ENCODE measurements at places on chromosomes 16 and 17. TPM values are rescaled to one million over a fixed set of nuclear protein-coding genes. Genes with fewer than 3 reads are reported as not detected.

The KRT12 gene
- total RNA-seq: not detected

The DUXB gene
- total RNA-seq: not detected

The EPN3 gene
- 0.27 TPM for total RNA-seq

The SLC35G3 gene
- total RNA-seq: not detected

GRCh38 chr17:75124819-75125162, 6.8 kb downstream of the NT5C start:
- DNase-seq: no peak

DNA sequence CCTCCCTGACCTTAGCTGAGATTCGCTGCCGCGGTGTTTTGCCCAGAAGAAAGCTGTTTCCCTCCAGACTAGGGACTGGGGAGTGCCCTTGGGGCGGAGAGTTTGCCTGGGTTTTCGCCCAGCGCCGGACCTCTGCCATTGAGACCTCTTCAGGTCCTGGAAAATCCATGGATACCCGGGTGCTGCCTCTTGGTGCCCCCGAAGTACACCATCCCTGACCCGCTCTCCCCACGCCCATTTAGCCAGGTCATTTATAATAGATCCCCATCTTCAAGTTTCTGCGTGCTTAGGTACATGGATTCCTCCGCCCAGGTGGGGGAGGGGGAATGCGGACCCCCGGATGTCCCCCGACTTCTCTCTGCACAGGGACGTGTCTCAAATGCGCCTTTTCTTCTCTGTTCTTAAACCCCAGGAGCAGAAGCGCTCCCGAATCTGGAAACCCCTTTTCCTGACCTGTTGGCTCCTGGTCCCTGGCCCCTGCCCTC, 15.0 kb upstream of the CBX8 start:
- no peak for DNase-seq

- DNase-seq: no peak
These were observed 53.9 kb downstream of the HS3ST3B1 start for GRCh38 chr17:14354807-14355206.

GRCh38 chr17:77774182-77774581, 184.3 kb upstream of the TNRC6C start:
- no peak for DNase-seq

DNA sequence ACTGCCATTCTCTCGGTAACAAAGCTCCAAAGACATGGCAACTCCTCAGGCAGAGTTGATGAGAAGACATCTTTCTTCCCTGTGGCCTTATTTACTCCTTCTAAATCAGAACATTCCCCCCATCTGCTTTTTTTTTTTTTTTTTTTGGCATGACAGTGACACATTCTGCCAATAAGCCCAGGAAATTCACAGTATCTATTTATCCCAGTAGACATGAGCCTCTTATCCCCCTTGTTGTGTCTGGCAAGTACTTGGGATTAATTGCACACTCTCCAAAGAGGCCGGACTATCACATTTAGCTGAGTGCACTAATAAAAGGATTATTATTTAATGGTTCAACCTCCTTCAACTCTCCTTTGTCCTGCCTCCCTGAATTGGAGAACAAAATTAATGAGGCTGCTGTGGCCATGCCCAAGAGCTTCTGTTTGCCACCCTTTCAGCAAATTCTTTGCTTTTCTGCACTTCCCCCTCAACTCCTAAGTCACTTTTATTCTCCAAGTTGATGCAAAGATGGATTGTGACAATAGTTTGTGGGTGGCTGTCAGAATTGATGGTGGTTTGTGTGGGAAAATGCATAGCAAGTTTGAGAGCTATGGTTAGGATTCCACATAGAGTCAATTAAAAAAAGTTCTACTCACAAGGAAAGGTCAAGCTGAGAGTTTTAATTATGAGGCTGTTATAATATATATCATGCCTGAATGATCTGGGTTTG, 47.2 kb downstream of the GPR139 start:
- DNase-seq: no peak

DNA sequence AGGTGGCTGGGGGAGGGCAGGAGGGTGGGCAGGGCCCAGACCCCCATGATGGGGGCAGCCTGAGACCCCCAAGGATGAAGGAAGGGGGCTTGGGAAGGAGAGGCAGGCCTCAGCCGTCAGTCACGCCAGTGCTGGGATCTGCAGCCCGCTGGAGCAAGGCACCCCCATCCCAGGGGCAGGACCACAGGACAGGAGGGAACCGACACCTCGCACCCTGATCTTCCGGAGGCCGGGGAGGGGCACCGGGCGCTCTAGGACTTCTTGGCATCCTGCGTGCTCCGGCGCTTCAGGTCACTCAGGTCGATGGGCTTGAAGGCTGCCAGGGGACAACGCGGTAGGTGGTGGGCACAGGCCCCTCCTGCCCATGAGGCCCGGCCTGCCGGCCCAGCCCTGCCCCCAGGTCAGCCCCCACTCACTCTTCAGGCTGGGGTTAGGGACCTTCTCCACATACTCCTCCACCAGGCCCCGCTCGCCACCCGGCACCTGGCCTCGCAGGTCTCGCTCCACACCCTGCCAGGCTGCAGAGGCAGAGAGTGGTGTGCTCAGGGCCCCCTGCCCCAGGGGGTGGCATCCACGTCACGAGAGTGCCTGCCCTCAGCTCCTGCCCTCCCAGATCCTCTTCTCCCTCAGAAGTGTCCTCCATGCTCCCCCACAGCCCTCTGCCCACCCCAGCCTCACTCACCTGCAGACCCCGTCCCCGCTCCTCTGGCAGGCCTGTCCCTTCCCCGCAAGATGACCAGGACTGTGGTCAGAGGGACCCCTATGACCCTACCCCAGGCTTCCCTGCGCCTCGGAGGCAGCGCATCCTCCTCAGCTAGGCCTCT, 9.9 kb downstream of the MCRIP1 start:
- DNase-seq: no peak

DNA sequence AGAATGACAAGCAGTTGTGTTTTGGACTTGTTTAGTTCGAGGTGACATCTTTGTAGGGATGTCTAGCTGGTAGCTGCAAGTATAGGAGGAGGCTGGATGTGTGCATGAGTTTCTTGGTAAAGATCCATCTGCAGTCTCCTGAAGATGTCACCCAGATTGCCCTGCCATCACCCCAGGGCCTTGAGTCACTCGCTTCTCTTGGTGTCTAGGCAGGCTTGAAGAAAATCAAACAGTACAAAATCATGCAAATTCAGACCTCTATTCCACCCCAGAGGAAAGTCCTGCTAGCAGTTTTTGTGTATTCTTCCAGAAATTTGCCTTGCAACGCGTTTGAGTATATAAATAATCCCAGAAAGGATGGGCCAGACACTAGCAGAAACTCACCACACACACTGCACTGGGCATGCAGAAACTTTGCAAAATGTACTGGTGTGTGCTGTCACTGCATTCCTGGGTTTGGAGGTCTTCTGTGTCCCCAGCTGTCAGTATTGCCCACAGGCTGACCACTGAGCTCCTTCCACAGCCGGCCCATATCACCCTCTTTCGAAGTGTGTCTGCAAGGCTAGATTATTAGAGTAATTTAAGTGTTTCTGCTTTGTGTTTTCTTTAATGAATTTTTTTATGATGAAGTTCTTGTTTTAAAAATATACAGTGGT, 51.5 kb downstream of the TENT4B start:
- no peak for DNase-seq

- DNase-seq: no peak
These were observed 17.6 kb downstream of the NUP93 start for GRCh38 chr16:56747486-56748045.

GRCh38 chr17:42819939-42820535, 4.0 kb downstream of the BECN1 start:
- DNase-seq: no peak

GRCh38 chr17:81460856-81461460, 51.6 kb downstream of the ACTG1 start:
- DNase-seq: no peak

GRCh38 chr16:19698480-19699465, 19.3 kb downstream of the KNOP1 start:
- no peak for DNase-seq
